ENCODE measurements at places on chromosomes 4 and X.

DNA sequence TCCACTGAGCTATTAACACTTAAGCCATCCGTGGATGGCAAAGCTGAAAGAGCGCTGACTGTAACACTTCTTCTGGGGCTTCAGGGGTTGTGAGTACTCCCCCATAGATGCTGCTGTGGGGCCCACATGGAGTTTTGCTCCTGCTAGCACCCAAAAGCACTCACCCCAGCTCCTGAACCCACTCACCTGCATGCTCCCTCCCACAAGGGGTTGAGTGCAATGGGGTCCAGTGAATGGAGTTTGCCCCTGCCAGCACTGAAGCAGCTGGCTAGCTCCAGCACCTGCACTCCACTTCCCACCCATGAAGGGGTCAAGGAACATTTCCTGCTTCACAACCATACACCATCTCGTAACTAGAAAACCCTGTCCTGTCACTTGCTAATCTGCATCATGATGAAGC is 78.9 kb downstream of the IL21 start:
- no peak for DNase-seq

- no peak for DNase-seq
These were observed 74.8 kb upstream of the MXD4 start for GRCh38 chr4:2336659-2337058.

- DNase-seq = peak; percentile 1
These were observed 63.8 kb upstream of the ATOH1 start for GRCh38 chr4:93764639-93765246.

DNA sequence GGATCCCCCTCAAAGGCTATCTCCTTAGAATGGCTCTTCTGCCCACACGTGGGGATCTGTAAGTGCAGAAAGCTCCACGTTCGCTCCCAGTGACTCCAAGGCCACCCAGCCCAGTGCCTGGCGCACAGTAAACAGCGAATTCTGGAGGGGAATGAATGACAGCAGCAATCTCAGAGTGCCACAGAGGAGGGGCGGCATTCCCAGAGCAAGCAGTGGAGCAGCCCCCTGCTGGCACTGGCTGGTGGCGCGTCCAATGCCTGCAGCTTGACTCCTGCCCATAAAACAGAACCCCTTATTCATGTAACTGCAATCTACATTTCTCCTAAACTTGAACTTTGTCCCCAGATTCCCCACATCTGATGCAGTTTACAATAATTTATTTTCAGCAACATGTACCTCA is 6.9 kb upstream of the HELT start:
- no peak for DNase-seq

DNA sequence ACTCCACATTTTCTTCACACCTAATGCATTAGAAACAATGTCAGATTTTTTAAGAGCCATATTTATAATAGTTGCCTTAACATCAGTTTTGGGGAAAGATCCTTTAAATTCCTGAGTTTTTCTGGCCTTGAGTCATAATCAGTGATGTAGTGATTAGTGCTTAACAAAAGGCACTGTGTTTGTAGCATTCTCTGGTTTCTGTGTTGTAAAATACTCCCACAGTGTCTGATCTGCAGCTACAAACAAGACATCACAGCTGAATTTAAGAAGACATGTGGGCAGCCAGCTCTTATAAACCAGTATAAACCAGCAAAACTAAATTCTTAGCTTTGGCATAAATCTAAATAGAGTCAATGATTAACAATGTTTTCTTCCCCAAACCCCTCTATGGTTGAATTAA is 233.8 kb downstream of the FSTL5 start:
- DNase-seq = peak; percentile 18

- DNase-seq = no peak
These were observed 30.9 kb upstream of the FAM156A start for GRCh38 chrX:52988985-52989917.
